NCI-H187 treated with DMSO at 0.1 percent for 48 hours (cell line): ENCODE measurements at places on chromosomes 6 and 20.

DNA sequence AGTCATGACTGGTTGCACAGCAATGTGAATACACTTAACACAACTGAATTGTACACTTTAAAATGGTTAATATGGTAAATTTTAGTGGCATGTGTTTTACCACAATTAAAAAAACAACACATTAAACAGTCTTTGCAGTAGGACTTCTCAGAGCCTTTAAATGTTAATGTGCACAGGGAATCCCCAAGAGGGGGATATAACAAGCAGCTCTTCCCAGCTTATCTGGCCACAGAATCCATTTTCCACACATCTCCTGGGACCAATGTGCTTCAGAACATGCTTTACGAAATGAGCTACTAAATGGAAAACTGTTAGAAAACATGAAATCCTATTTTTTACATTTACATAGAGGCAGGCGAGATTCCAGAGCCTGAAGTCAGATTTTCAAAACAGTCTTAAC, 44.4 kb downstream of the FYN start:
- no peak for DNase-seq

DNA sequence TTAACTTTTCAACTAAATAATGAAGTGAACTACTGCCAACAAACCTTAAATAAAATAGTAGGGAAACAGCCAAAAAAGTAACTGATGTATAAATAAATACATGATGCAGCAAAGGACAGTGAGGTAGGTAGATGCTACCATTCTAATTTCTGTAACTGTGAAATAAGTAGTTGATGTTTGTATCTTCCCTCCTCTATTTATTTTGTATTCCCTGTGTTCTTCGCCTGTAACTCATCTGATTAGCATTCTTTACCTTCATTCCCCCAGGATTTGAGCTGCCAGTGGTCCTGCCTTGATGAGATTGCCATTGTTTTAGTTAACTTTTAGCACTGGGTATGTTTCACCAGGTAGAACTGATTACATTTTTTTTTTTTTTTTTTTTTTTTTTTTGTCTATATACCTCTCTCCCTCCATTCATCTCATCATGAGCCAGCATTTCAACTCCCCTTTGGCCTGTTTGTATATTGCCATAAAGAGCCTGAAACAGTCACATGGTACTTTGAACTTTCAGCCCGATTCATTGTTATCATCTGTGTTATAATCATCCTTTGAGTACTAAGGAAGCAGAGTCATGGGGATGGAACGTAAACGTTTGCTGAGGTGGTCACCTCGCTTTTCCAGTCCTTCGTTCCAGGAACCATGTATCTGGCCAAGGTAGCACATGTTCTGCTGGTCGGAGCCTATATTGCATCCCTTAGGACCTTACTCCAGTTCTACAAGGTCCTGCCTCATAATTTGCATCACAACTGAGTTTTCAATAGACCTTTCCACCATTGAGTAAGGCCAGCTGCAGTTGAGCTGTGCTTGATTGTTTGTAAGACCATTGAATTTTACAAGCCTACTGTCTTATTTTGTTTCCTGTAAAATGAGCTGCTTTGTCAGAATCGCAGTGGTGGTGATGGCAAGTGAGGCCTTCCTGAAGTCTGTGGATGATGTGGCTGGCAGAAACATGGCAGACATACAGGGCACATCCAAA, 107.6 kb downstream of the JAG1 start:
- DNase-seq = no peak

GRCh38 chr6:122770835-122771601, 8.5 kb upstream of the FABP7 start:
- no peak for DNase-seq

DNA sequence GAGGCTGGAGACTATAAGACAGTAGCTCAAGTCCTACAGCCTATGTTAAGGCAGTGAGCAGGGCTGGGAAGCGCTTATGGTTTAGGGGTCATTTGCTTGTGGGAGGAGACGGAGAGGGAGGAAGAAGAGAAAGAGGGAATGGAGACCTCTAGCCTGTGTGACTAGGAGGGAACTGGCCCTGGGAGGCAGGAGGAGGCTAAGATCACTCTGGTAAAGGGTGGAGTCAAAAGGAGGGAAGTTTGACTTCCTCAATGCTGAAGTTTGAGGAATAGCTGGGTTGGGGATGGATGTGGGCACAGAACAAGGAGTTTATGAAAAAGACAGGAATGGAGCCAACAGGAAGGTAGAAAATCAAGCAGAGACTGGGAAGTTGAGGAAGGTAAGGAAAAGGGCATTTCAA, 6.4 kb upstream of the BACH2 start:
- DNase-seq = no peak

- DNase-seq = no peak
These were observed 3.5 kb upstream of the LAMP5 start for GRCh38 chr20:9510911-9511310.

GRCh38 chr20:2538931-2539720, 2.8 kb downstream of the TMC2 start:
- no peak for DNase-seq

GRCh38 chr6:118897386-118897785, 3.4 kb downstream of the ASF1A start:
- DNase-seq = no peak

GRCh38 chr20:14622796-14623195, 285.4 kb upstream of the FLRT3 start:
- DNase-seq = no peak

DNA sequence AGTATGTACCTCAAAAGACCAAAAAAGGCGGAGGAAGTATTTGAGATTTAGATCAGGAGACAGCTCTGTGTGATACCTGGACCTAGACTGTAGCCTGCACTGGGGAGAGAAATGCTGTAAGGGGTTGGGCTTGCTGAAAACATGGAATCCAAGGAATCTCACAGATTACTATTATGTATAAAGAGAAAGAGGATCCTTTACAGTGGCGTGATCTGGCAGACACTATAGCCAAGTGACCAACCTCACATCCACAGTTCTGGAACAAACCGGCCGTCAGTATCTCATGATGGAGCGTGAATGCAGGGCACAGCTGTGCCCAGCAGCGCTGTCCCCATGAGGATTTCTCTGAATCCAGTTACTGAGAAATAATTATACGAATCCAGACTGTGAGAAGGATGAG, 12.3 kb downstream of the DDX27 start:
- no peak for DNase-seq

DNA sequence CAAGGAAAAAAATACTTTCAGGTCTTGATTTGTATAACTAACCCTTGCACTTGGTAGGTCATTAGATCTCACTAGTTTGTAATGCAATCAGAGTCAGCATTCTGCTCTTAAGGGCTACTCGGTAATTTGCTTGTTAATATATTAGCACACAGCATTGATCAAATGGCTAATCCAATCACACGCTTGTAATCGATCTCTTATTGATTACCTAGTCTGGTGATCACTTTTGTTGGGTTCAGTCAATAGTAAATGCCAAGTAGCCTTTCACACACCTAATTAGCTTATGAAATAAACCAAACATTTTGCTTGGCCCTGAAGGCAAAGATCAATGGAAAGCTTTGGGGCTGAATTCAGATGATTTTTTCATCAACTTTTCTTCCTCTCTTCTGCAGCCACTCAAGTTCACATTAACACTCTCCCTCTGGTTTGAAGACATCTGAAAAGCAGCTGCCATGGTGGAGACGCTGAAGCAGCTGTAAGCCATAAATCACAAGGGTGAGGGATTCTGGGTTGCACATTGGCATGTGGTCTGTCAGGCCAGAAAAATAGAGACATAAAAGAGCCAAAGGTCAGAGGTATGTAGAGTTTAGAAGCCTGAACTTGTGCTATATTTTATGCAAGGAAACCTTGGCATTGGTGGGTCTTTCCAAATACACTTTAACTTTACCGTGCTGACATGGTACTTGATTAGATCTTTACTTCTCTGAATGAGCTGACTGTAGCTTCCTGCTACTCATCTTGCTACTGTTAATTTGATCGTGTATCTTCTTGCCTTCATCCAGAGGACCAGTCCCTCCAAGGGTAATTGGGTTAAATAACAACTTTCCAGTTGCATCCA, 234.4 kb downstream of the SIM1 start:
- no peak for DNase-seq

DNA sequence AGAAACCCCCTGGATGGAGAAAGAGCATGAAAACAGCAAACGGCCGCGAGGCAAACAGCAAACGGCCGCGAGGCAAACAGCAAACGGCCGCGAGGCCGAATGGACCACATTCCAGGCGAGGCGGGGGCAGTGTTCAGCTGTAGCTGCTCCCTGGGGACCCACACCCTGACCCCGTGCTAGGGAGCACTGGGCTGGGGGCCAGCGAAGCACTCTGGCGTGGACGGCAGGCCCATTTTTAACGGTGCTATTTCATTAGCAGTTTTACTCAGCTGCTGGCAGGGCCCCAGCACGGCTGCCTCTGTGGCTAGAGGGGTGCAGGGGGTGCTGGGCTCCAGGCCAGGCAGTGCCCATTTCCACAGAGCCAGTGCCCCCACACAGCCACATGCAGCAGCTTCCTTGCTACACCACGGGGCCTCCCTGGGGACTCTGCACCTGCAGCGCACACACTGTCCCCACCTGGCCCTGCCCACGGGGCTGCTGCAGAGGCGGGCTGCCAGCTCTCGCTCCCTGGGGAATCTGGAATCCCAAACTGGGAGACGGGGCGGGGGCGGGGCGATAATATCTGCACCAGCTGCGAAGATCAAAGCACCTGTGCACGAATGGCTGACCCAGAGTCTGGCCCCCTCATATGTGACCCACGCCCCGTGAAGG, 35.6 kb upstream of the SLCO4A1 start:
- DNase-seq = no peak

DNA sequence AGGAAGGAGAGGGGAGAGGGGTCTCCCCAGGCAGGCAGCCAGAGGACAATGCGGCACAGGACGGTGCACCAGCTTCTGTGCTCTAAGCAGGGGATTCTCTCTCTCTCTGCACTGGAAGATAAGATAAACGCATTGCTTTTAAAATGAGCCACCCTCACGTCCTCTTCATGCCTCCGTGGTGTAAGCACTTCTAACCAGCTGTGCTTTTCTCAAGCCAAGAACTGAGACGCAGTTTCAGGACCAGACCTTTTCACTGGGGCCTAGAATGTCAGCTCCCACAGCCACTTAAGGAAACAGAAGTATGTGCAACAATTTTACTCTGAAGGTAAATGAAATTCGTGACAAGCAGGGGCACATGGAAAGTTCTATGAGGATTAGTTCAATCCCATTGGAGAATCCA, 82.4 kb downstream of the PSMB1 start:
- no peak for DNase-seq

DNA sequence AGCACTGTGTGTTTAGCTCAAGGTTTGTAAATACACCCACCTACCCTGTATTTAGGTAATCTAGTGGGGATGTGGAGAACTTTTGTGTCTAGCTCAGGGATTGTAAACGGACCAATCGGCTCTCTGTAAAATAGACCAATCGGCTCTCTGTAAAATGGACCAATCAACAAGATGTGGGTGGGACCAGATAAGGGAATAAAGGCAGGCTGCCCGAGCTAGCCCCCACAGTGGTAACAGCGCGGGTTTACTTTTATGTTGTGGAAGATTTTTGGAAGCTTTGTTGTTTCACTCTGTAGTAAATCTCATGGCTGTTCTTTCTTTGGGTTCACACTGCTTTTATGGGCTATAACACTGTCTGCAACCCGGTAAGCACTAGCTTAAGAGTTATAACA, 32.1 kb upstream of the RANBP9 start:
- no peak for DNase-seq

GRCh38 chr20:43032459-43032858, 157.2 kb downstream of the PTPRT start:
- DNase-seq = no peak

GRCh38 chr20:53337390-53338101, 256.1 kb downstream of the ZNF217 start:
- DNase-seq = no peak

DNA sequence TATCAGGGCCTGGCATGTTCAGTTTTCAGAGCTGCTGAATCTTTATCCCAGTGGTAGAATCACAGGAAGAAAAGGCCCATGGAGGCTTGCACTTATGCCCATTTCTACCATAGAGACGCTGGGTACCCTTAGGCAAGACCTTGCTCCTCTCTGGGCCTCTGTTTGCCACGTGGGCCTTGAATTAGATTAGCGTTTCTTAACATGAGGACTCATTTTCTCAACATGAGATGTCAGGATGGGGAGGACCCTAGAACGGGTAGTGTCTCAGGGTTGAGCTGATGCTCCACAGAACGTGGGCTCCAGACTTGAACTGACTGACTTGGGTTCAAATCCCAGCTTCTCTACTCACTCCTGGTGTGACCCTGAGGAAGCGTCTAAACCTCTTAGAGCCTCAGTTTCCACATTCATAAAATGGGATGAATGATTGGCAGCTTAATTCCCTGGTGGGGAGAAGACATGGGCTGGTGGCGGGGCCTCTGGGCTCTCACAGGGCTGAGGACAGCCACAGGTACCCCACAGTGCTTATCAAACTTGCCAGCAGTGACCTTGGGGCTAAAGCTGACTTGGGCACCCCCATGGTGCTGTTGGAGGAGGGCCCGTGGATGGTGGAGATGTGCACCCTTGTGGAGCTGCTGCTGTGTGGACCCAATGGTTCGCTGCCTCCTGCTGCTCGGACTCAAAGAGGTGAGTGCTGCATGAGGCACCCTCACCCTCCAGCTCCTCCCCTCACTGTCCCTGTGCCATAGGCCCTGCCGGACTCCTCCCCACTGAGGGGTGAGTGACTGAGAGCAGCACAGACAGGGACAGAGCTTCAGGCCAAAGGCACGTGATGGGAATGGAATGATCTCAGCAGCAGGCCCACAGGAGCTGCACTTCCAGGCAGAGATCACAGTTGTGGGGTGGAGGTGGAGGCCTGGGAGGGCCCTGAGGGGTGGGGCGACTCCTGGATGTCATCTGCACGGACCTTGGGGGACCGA, 28.2 kb downstream of the SUN5 start:
- no peak for DNase-seq

GRCh38 chr6:12845224-12846004, 128.8 kb downstream of the PHACTR1 start:
- no peak for DNase-seq

DNA sequence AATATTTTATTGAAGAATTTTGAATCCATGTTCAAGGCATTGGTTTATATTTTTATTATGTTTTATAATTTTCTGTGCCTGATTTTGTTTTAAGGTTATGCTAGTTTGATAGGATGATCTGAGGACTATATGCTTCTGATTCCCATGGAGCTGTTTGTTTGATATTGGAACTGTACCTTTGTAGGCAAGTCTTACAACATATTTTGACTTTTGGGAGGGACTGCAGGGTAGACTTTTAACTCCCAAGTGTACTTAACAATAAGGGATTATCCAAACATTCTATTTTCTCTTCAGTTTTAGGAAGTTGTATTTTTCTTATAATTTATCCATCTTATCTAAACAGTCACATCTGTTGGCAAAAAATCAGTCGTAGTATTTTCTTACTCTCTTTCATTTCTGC, 82.6 kb downstream of the HIVEP1 start:
- DNase-seq = no peak

GRCh38 chr20:41655962-41656618, 37.9 kb upstream of the CHD6 start:
- no peak for DNase-seq

- no peak for DNase-seq
These were observed 55.2 kb downstream of the SEL1L2 start for GRCh38 chr20:13934992-13935894.

- no peak for DNase-seq
These were observed 47.8 kb upstream of the TAGAP start for GRCh38 chr6:159092631-159093030.
